ENCODE measurements at places on chromosomes 16 and 17.

- DNase-seq: no peak
These were observed 54.7 kb downstream of the CFDP1 start for GRCh38 chr16:75378616-75379015.

DNA sequence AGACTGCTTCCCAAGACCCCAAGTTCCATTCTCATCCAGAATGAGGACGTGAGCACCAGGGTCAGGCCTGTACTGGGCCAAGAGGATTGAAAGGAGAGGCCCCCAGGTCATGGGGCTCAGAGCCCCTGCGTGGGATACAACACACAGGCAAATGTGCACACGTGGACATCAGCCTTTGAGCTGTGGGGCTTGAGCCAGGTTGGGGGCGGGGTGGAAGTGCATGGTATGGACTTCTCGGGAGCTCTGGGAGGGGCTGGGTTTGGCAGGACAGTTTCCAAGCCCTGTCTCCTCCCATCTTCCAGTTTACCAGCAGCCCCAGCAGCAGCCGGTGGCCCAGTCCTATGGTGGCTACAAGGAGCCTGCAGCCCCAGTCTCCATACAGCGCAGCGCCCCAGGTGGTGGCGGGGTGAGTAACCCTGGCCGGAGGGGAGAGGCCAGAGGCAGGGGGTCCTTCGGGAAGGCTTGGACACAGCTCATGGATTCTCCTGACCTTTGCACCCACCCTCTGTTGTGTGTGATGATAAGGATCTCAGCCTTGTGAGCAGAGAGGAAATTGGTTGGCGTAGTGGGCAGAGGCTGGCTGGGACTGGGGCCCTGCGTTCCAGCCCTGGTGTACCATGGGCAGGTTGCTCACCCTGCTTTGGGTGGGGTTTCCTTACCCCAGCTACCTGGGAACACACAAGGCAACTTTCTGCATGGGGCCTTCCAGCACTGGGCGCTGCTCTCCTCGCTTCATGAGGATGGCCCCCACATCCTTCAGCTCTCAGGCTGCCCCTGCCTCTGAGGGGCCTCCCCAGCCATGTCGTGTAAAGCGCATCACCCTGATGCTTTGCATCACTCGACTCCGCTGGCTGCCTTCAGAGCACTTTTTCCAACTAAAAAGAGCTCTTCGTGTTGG, 10.4 kb upstream of the LASP1NB start:
- DNase-seq: no peak

DNA sequence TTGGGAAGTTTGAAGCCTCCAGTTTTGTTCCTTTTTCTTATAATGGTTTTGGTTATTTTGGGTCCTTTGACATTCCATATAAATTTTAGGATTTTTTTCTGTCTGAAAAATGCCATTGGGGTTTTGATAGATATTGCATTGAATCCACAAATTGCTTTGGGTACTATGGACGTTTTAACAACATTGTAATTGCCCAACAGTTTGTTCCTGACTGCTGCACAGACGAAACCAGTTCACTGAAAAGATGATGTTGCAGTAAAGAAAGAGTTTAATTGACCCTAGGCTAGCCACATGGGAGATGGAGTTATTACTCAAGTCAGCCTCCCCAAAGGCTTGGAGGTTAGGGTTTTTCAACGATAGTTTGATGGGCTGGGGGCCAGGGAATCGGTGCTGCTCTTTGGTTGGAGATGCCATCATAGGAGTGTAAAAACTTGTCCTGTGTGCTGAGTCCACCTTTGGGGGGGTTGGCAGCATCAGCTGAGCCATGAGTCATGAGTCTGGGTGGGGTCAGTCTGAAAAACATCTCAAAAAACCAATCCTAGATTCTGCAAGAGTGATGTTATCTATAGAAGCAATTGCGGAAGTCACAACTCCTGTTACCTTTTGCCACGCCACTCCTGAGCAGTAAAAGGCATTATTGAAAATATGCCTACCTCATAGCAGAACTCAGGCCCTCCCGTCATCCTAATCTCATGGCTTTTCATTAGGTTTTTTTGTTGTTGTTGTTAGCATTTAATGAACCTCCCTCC, 2.7 kb upstream of the PRSS41 start:
- DNase-seq: no peak

- no peak for DNase-seq
These were observed 362.0 kb downstream of the SEC14L1 start for GRCh38 chr17:77502626-77503292.

DNA sequence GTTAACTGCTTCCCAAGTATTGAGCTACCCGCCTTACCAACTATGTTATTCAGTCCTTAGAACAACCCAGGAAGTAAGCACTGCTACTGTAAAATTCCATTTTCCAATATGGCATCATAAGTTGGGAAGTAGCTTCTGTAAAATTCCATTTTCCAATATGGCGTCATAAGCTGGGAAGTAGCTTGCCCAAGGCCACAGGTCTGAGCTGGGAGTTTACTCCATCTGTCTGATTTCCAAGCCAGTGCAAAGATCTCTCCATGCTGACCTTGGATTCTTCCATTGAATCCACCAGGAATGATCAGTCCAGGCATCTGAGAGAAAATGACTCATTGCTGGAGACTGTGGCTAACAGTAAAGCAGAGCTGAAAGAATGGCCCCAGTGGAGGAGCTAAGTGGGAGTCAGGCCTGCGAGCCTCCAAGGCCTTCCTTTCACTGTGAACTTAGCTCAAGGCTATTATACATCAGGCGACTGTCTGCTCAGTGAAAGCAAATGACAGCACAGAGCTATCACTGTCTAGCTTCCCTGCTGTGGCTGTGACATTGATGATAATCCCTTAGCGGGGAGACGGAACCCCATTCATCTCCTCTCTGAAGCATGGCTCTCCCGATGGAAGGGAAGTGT, 430.4 kb downstream of the HAPSTR1 start:
- DNase-seq: no peak

Data from stimulated activated CD4-positive, alpha-beta T cell treated with anti-CD3 and anti-CD28 coated beads, Interleukin-15, amount 100 ng/mL, for 1 hour (primary cell).